ENCODE measurements at places on chromosomes 13 and 19. TPM values are rescaled to one million over a fixed set of nuclear protein-coding genes. Genes with fewer than 3 reads are reported as not detected.

ACP7 gene
- 0.77 TPM for total RNA-seq

YJEFN3 gene
- 0.38 TPM for total RNA-seq

DNAAF3 gene
- total RNA-seq = 0.53 TPM

ADM5 gene
- total RNA-seq = 0.13 TPM

PLA2G4C gene
- total RNA-seq = 1.1 TPM

MCEMP1 gene
- not detected for total RNA-seq

NLRP7 gene
- total RNA-seq = 0.13 TPM

KLF1 gene
- total RNA-seq = not detected

KLK1 gene
- total RNA-seq = not detected

ZNF155 gene
- 9.7 TPM for total RNA-seq

GRCh38 chr19:54803410-54803809 lies at the start of gene KIR2DL4:
Gene KIR2DL4, plus strand, starts transcription at chr19:54803610. Its CDS starts 42 bp downstream, at chr19:54803652.
- no peak for DNase-seq

DNA sequence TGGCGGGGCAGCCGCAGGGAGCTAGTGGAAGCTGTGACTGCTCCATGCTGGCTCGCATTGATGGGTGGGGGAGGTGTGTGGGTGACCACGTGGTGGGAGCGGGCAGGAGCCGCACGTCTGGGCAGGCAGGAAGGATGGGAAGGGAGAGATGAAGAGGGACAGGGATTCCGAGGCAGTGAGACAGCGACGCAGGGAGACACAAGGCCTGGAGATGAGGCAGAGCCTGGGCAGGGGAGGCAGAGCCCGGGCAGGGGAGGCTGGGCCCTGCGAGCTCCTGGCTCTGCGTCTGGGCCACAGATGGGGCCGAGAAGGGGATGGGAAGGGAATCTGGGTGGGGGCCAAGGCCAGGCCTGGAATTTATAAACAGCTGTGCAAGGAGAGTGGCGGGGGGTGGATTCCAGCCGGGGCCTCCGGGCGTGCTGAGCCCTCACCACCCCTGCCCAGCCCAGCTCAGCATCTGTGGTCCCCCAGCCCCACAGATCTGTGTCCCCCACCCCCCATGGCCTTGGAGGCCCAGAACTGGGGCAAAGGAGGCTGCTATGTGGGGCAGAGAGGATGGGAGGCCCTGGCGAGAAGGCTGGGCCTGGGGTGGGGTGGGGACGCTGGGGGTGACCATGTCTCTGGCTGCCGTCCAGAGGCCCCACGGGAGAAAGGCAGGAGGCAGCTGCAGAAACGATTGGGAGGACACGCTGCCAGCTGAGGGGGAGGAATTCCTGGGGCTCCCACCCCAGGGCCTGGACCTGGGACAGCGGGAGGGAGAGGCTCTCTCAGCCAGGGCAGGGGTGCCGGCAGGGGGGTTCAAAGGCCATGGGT lies 6.0 kb downstream of the EHD2 start:
- peak; percentile 94 for DNase-seq

GRCh38 chr19:16541526-16542044 lies 652 bp downstream of the CHERP start:
- DNase-seq = peak; percentile 8

GRCh38 chr13:85728811-85729210 lies 70.4 kb downstream of the SLITRK6 start:
- DNase-seq = no peak

- DNase-seq = peak; percentile 8
Measured at GRCh38 chr13:93398167-93399035, 171.8 kb downstream of the GPC6 start.

- no peak for DNase-seq
Measured at GRCh38 chr13:106205871-106206270, 329.6 kb downstream of the EFNB2 start.

DNA sequence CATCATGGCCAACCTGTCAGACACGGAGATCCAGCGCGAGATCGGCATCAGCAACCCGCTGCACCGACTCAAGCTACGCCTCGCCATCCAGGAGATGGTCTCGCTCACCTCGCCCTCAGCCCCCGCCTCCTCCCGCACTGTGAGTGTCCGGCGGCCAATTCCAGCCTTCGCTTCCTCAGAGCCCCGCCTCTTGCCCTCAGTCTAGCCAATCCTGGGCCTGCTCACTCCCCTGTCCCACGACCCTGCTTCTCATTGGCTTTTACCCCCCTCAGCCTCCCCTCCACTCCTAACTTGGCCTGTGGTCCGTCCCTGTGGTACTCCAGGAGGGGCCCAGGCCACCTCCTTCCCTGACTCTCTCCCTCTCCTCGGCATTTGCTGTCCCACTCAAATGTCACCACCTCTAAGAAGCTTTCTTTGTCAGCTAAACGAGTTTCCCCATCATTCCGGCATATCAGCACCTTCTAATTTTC lies 12.3 kb downstream of the HRC start:
- peak; percentile 84 for DNase-seq

- no peak for DNase-seq
Measured at GRCh38 chr13:91347996-91348905, 764 bp downstream of the MIR17HG start.

GRCh38 chr13:52845766-52846566 lies 2.5 kb downstream of the PCDH8 start:
- no peak for DNase-seq

DNA sequence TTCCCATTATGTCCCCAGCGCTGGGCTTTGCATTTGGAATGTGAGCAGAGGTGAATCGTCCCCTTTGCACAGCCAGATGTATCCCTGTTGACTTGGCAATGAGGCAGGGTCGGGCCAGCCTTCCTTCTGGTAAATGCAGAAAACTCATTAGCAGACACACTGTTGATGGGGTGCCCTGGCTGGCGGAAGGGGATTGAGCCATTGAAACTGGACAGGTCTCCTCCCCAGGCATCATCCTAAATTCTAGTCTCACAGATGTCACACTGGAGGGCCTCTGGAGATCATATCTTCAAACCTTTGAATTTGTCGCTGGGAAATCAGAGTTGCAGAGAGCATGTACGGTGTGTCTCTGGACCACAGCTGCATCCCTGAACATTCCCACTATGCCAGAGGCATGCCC lies 219.5 kb upstream of the TSHZ3 start:
- DNase-seq = no peak

DNA sequence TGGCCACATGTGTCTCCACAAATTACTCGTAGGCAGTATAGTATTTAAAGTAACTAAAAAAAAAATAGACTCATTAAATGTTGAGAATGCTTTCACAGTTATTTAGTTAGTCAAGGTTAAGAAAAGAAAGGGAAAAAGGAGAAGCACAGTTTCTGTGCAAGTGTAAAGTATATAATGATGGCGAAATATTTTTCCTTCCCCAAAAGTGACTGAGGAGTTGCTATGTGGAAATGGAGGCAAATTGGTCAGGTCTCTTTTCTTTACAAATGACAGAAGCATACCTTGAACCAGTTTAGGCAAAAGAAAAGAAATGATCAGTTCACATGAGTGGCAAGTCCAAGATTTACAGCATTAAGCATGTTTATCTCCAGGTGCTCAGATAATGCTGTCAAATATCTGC lies 18.0 kb downstream of the CSNK1A1L start:
- no peak for DNase-seq

DNA sequence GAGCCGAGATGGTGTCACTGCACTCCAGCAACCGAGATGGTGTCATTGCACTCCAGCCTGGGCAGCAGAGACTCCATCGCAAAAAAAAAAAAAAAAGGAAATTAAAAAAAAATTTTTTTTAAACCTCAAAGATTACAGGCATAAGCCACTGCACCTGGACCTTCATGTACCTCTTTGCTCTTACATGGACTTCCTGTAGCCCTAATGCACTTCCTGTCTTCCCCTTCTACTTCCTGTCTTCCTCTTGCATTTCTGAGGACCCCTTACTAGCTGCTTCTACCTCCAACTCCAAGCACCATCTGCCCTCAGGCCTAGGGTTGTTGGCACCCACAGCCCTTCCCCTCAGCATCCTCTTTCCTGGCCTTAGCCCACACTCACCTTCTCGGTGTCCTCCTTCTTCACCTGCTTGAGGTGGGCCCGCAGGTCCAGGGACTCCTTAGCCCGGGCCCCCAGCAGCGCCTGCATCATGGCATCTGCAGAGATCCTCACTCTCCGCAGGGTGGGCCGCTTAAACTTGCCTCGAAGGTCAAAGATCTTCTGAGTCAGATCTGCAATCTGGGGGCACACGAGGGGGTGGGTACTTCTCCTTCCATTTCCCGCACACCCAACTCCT lies 3.8 kb downstream of the TNNI3 start:
- DNase-seq = no peak

DNA sequence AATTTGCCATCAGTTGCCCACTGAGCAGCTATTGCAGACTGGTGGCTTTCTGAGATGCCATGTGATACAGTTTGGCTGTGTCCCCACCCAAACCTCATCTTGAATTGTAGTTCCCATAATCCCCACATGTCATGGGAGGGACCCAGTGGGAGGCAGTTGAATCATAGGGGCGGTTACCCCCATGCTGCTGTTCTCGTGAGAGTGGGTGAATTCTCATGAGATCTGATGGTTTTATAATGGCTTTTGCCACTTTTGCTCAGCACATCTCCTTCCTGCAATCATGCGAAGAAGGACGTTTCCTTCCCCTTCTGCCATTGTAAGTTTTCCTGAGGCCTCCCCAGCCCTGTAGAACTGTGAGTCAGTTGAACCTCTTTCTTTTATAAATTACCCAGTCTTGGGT lies 34.8 kb upstream of the ANKRD10 start:
- DNase-seq = no peak

GRCh38 chr13:49610176-49610575 lies 18.1 kb upstream of the ARL11 start:
- no peak for DNase-seq

GRCh38 chr13:91045351-91046034 lies 302.0 kb upstream of the MIR17HG start:
- peak; percentile 28 for DNase-seq

DNA sequence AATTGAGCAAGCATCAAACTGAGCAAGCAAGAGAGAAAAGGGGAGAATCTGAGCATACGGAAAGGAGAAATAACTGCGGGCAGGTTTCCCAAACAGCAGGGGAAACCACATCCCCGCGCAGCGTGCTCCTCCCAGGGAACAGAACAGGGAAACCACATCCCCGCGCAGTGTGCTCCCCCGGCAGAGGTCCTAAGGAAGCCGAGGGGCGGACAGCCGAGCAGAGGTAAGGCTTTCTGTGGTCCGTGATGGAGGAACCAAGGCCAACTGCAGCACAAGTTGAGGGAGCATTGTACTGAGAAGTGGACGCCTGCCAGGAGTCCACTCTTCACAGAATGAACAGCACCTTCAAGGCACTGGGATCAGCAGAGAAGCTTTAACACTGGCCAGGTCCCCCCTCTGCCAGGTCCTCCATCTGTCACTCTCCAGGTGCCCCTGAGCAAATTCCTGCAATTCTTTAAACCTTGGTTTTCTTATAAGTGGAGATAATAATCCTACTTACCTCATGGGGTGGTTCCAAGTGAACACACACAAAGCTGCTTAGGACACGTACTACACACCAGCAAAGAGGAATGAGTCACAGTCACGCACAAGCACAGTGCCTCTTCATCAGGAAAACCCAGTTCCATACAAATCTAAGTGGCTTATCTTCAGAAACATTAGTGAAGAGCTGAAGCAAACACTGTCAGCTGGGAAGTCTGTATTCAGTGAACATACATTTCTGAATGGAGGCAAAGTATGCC lies 23.0 kb upstream of the LAMP1 start:
- DNase-seq = peak; percentile 87

DNA sequence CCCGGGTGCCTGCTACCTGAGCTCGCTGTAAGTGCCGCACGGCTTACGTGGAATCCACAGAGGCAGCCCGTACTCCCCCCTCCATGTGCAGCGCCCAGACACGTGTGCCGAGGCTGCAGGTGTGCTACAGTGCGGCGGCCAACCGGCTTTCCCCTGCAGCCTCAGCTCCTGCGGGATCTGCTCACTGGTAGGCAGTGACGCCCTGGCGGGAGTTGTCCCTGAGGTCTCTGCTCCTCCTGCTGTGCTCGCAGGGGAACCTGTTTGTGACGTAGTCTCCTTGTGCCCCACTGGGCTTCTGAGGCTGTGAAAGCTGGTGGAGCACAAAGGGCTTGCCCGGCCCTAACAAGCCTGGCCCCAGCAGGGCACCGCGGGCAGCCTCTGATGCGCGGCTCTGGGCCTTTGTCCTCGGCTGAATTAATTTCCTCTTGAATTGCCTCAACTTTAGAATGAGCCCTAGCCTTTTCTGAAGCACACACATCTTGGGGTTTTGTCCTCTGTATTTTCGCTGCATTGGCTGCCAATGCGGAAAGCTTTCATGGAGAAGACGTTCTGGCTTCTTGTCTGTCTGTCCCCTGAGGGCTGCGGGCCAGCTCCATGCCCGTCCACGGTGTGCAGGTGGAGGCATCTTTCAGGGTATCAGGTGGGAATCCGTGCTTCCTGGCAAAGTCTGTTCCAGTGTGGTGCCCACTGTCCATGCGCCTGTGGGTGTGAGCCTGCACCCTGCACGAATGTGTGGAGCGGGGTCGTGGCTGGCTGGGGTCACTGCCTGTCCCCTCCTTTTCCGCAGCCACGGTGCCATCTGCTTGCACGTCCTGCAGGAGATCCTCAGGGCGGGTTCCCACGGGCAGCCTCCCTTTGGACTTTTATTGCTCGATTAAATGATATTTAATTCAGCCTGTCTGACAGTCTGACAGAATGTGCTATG lies 77.3 kb upstream of the MCF2L start:
- no peak for DNase-seq

DNA sequence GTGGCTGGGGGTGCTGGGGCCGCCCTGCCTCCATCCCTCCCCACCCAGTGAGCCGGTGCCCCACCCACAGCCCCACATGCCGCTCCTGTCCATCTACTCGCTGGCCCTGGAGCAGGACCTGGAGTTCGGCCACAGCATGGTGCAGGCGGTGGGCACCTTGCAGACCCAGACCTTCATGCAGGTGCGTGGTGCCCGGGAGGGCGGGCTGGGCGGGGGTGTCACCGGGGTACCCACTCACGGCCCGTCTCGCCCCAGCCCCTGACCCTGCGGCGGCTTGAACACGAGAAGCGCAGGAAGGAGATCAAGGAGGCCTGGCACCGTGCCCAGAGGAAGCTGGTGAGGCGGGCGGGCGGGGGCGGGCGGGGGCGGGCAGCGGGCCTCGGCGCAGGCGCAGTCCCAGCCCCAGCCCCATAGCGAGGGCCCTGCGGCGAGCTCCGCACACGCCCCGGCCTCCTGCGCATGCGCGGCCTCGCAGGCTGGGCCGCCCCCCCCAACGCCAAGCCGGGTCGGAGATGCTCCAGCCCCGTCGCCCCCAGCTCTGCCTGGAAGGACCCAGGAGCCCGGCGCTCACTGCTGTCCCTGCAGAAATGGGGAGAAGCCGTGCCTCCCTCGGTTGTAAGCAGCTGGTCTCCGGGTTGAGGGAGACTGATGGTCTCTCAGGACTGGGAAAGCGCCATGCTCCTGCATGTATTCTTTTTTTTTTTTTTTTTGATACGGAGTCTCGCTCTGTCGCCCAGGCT lies 7.7 kb downstream of the ARHGAP45 start:
- DNase-seq = no peak

- DNase-seq = no peak
Measured at GRCh38 chr13:77698201-77699058, 943 bp downstream of the SLAIN1 start.

DNA sequence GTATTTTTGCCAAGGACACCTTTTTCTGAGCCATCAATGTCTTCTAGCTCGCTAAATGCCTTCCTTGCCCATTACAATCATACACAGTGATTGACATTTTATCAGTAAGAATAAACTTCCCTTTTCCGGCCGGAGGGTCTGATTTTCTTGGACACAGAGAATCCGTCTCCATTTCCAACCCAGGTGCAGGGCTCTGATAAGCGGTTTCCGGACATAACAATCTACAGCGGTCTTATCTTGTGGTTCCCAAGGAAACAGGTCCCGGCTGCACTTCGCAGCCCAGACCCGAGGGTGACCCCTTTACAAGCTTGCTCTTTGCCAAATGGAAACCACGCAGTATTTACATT lies 5.1 kb upstream of the ZNF77 start:
- DNase-seq = peak; percentile 21

GRCh38 chr19:14048443-14049153 lies 13.3 kb downstream of the PALM3 start:
- peak; percentile 21 for DNase-seq

Data from bronchial epithelial cell (primary cell).